ENCODE measurements at places on chromosomes 13 and 19.

- no peak for ATAC-seq
Observed at GRCh38 chr19:44803442-44804428, 5.2 kb upstream of the BCAM start.

GRCh38 chr13:32316028-32316339, 676 bp downstream of the BRCA2 start:
- ATAC-seq = peak; percentile 3

DNA sequence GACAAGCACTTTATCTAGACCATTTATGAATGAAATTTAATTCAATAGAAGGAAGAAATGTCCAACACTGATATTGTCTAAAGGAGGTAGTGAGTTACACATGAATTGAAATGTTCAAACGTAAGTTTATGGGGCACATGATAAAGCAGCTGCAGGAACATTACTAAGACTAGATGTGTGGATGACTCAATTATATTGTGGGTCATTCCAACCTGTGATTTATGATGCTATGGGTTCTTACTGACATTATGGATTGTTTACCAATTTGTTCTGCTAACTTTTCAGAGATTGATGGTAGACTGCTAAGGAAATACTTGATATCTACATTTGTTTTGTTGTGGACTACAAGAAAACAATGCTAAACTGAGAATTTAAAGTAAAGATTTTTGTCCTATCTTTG, 56.1 kb upstream of the ATXN8OS start:
- no peak for ATAC-seq

DNA sequence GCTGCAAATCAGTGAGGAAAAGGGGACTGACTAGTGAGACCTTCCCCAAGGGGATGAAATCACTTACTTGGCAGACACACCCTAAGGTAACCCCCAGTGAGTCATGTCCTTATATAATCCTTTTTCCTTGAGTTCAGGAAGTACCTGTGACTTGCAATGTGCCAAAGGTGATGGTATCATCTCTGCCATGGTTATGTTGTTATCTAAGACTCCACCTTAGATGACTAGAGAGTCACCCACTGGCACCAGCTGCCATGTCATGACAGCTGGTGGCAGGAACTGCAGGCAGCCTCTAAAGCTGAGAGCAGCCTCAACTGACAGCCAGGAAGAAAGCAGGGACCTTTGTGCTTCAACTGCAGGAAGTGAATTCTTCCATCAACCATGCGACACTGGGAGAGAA, 12.5 kb downstream of the PBX4 start:
- peak; percentile 95 for ATAC-seq

DNA sequence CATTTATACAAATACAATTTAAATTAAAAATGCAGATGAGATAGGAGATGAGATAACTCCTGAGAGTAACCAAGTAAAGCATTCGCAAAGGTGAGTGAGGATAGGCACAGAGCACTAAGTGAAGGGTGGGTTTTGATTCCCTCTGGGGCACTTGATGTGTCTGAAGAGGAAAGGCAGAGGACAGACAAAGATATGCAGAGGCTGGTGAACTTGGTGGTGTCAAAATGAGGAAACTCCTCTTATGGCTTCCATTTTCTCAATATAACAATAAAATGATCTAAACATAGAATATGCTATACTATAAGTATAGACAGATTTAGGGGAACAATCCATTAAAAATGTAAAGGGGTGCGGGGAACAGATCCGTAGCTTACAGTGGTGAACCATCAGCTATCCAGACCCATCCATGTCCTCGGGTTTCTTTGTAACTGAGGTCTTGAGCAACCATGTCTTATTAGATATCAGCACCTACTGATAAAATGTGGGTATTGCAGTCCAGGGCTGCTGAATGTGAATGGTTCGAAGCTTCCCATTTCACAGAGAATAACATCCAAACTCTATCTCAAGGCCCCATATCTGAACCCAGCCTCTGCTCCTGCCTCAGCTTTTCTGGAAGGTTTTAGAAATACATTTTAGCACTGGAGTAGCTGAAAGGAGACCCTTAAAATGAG, 73.9 kb upstream of the SLC10A2 start:
- ATAC-seq = peak; percentile 46

GRCh38 chr19:33242131-33242530, 16.5 kb upstream of the SLC7A10 start:
- no peak for ATAC-seq

GRCh38 chr13:87094646-87095045, 576.5 kb upstream of the SLITRK5 start:
- no peak for ATAC-seq

GRCh38 chr19:40740747-40741146, 9.5 kb downstream of the ACTMAP start:
- ATAC-seq = peak; percentile 1

- no peak for ATAC-seq
Observed at GRCh38 chr19:8149261-8150094, at the start of gene FBN3. TSS of gene FBN3 (minus strand) at chr19:8149592. CDS start at chr19:8147480, 2,112 bp downstream.

- ATAC-seq = peak; percentile 35
Observed at GRCh38 chr19:31350693-31351055, 1.4 kb upstream of the TSHZ3 start.

DNA sequence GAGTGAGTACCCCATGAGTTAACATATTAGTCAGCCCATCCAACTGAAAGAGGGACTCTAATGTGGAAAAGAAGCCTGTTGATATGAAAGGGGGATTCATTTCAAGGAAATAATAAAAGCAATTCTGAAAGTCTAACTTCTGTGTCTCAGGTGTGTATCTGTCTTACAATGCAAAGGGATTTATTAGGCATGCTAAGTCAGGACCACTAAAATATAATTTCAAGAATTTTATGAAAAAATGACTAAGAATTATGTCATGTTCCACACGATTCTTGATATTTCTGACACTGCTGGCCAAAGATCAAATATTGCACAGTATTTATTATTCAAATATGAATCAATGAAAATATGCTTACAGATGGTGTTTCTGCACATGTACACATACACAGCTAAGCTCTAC, 130.8 kb downstream of the KLF12 start:
- ATAC-seq = no peak

GRCh38 chr13:100502446-100502845, 86.1 kb downstream of the GGACT start:
- ATAC-seq = no peak

GRCh38 chr19:38151242-38151641, 72.8 kb downstream of the DPF1 start:
- no peak for ATAC-seq

GRCh38 chr13:71866335-71867130, 471 bp downstream of the DACH1 start:
- ATAC-seq = peak; percentile 23

GRCh38 chr13:105426441-105426840, 1109.0 kb downstream of the EFNB2 start:
- no peak for ATAC-seq

GRCh38 chr19:54173359-54173699, 369 bp upstream of the TMC4 start:
- no peak for ATAC-seq

DNA sequence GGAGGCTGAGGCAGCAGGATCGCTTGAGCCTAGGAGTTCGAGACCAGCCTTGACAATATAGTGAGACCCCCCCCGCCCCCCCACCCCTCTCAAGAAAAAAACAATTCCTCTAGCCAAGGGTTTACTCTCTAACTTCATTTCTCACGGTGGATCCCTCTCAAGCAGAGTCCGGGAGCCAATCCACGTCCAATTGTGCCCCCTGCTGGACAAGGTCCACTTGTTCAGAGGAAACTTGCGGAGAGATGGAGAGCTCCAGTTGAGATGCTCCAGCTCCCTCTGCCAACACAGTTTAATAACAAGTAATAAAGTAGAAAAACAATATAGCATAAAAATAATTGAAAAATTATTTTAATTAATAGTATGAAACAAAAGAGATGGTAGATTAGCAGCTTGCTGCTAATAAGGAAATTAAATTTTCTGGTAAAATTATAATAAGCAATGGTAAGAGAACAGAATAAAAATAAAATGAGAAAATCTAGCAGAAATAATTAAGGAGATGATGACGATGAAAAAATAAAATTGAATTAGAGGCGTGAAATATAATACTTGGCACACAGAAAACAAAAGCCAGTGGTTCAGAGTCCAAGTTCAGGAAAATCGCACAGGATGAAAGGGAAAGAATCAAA, 14.5 kb upstream of the SIGLEC14 start:
- ATAC-seq = peak; percentile 69

GRCh38 chr13:96573563-96573962, 420.7 kb downstream of the OXGR1 start:
- ATAC-seq = no peak

DNA sequence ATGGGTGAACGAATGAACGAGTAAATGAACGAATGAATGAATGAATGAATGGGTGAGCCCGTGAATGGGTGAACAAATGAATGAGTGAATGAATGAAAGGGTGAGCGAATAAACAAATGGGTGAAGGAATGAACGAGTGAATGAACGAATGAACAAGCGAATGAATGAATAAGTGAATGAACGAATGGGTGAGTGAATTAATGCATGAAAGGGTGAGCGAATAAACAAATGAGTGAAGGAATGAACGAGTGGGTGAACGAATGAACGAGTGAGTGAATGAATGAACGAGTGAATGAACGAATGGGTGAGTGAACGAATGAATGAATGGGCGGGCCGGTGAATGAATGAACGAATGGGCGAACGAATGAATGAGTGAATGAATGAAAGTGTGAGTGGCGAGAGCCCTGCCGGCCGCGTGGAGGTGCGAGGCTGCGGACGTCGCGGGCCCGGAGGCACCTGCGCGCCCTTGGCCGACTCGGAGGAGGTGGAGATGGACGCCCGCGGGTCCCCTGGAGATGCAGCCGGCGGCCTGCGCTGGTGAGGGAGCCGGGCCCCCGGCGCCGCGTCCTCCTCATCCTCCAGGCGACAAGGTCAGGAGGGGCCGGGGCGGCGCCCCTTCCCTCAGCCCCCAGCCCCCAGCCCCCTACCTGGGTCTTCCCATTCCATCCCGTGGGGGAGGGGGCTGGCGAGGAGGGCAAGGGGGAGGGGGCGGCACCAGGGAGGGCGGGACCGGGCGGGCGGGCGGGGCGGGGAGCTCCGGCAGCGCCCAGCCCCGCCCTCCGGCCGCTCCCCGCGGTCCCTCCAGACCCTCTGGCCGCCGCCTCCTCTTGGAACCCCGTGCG, 15.4 kb downstream of the ANKRD24 start:
- ATAC-seq = no peak

DNA sequence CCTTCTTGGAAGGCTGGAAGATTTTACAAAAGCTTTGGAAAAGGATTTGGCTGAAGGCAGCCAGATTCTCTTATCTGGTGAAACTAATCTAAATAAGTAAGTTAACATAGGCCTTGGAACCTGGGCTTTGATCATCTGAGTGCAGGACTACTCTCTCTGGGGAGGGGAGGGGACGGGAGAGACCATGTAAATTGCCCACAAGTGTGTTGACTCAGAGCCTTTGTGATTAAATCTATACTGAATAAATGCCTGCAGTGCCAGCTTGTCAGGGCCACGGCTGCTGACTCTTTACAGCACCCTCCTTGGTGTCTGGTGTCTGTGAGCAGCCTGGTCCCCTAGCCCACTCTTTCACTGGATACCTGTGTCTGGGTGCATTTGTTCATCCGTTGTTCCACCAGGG, 251.4 kb downstream of the ITGBL1 start:
- no peak for ATAC-seq

DNA sequence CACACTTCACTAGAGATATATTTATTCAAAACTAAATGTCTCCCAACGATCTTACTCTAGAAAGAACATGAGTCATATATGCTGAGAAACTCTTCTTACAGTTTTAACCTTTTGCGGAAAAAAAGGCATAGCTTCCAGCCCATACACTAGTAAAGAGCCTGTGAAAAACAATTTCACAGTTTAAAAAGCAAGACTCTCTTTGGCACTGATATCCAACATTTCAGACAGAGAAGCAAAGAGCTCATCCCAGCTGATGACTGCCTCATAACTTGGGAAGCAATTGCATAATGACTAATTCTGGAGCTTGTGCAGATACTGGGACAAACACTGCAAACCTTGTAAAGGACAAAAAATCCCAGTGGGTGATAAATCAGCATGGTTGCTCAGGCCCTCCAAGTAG, 88.0 kb downstream of the ENOX1 start:
- ATAC-seq = no peak

DNA sequence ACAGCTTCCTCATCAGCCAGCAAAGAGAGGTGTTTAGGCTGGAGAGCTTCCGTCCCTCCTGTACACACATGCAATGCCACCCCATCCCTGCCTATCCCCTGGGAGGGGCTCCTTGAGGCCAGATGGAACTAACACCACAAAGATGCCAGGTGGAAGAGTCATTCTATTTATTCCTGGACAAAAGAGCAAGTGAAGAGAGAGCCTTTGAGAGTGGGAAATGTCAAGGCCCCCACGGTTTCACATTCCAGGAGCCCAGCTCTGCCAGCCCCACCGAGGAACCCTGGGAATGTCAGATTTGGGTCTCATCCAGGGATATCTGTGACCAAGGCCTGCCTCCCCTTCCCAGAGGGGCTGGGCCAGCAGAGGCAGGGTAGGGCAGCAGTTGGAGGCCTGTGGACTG, 30.8 kb upstream of the IGFL1 start:
- ATAC-seq = peak; percentile 64

- ATAC-seq = no peak
Observed at GRCh38 chr13:47707414-47707813, 293.7 kb downstream of the SUCLA2 start.

DNA sequence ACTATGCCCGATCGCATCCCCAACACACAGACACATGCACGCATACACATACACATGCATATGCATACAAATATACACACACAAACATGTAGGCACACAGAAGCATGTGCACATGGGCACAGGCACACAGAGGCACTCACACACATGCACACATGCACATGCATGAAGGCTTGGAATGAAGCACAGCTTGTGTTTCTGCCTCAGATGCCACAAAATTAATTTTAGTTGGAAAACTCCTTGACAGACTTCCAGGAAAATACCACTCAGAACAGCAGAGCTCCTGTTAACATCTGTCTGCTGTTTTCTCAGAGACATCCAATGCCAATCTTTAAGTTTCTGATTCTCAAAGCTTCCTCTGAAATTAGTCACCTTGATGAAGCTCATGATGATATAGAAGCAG, 532.7 kb downstream of the RFC3 start:
- ATAC-seq = no peak

DNA sequence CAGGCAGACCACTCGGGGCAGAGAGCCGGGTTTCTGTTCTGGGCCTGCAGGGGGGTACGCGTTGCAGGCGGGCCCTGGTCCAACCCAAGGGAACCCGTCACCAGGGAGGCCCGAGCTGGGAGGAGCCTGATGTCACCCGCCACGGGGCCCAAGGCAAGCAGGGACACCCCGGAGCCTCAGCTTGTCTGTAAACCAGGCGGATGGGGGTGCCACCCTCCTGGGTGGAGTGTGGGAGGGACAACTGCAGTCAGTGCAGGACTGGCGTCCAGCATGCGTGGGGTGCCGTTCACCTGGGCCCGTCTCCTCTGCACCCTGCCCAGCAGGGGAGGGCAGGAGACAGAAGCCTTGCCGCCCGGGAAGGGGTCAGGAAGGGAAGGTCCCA, 7.0 kb downstream of the CACTIN start:
- no peak for ATAC-seq

- ATAC-seq = peak; percentile 52
Observed at GRCh38 chr13:32528358-32528757, 10.2 kb downstream of the N4BP2L2 start.

- ATAC-seq = no peak
Observed at GRCh38 chr19:35388277-35389054, 17.6 kb downstream of the GPR42 start.

Data from esophagus mucosa (tissue), 1 donor.